Stimulated activated CD4-positive, alpha-beta T cell treated with anti-CD3 and anti-CD28 coated beads, TNF-alpha, amount 100 ng/mL, for 48 hours (primary cell): ENCODE measurements at places on chromosomes 2 and 18.
A peak's percentile ranks its signal among the peaks of the same experiment; 100 is the strongest.

DNA sequence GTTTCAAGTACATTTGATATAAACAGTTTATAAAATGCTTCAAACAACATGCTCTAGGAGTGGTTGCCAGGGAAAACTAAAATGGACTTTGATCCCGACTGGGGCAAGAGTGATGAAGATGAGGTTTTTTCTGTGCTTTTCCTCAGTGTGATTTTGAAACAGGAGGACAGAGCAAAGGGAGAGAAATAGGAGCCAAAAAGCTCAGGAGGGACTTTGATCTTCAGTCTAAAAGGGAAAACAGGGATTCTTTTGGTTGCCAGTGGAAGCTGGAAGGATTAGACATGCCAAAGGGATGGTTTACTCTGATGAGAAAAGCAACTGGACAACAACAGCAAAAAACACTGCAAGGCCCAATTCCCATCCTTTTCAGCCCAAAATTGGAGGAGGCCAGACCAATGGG is 95.5 kb downstream of the LTBP1 start:
- DNase-seq, result no peak

DNA sequence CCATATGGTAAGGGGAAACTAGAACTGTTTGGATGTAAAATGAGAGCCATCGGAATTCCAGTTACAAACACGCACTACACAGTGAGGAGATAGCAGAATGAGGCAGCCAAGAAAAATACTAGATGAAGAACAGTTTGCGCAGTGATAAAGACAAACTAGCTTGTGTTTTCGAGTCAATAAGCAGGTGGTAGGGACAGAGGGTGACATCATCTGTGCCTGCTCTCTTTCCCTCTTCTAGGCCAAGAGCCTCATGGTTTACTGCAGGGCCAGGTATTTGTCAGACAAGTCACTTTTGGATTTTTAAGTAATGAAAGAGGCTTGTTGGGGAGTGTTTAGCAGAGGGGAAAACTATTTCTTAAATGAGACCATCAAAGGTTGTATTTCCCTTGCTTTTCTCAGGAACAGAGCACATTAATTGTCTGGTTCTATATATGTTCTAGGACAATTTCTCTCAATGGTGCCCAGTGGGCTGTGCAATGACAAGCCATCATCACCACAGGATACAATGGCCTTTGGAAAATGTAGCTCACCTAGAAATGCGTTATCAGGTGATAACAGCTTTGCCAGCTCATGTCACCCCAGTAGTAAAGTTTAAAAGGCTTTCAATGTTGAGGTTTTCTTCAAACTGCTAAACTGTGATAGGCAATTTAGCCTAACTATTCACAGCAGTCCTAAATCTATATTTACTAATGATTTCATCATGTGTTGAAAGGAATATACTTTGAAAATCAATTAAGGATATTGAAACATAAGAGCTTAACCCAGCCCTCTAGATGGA is 1210.3 kb upstream of the ZEB2 start:
- no peak for DNase-seq

DNA sequence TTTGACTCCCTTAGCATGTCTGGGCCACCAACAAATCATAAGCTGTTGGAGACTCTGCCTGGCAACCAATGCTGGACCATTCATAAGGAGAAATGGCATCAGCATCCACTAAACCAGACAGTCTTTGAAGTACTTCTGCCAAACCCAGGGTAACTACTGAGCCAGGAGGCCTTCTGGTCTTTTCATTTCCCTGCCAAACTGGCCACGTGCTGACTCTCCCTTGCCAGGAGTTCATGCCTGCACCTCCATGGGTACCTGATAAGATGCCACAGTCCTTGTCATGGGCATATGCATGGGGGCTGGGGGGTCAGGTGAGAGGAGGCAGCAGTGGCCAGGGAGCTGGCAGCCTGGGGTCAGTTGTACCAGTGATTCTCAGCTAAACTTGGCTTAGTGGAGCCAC is 34.2 kb upstream of the DAPL1 start:
- no peak for DNase-seq

DNA sequence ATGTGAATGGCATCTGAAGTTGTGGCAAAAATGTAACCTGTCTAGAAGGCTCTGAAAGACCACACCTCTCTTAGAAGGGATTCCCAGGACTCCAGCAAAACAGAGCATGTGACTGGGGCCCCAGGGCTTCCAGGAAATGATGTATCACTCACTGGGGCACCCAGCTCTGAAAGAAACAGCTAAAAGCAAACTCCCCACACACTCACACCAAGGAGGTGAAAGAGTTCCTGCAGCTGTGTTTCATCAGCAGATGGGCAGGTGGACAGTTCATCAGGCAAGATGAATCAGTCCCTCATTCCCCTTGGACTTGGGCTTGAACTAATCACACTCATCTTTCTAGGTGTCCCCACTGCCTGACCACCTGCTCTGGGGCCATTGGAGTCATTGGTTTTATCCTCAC is 76.2 kb downstream of the CCBE1 start:
- no peak for DNase-seq

GRCh38 chr2:196128749-196129148 is 42.6 kb downstream of the STK17B start:
- DNase-seq, result no peak

DNA sequence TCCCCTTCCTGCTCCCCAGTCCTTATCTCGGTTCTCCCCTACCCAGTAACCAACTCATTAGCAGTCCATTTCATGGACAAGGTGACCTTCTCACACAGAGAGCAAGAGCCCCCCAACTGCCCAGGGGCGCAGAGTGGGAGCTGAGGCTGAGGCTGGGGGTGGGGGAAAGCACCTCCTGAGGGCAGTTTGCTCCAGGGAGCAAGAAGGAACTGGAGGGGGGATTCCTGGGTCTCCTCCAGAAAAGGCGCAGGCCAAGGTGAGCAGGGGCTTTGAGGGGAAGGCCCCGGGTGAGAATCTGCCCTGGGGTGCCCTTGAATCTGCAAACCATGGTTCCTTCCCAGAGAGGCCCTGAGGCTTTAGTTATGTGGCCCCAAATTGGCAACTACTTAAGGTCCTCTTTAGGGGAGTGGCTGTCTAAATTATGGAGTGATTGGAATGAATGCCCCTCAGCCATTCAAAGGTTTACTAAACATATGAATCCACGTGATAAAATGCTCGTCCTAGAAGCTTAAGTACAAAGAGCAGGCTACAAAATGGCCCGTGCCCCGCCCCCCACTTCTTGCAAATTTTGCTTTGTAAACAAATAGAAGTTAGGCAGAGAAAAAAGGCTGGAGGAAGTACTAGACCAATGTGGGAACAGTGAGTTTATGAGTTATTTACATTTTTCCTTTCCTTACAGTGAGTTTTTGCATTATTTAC is 123.5 kb upstream of the HS6ST1 start:
- no peak for DNase-seq

- no peak for DNase-seq
Observed at GRCh38 chr2:70752396-70752795, 15.6 kb downstream of the ADD2 start.

DNA sequence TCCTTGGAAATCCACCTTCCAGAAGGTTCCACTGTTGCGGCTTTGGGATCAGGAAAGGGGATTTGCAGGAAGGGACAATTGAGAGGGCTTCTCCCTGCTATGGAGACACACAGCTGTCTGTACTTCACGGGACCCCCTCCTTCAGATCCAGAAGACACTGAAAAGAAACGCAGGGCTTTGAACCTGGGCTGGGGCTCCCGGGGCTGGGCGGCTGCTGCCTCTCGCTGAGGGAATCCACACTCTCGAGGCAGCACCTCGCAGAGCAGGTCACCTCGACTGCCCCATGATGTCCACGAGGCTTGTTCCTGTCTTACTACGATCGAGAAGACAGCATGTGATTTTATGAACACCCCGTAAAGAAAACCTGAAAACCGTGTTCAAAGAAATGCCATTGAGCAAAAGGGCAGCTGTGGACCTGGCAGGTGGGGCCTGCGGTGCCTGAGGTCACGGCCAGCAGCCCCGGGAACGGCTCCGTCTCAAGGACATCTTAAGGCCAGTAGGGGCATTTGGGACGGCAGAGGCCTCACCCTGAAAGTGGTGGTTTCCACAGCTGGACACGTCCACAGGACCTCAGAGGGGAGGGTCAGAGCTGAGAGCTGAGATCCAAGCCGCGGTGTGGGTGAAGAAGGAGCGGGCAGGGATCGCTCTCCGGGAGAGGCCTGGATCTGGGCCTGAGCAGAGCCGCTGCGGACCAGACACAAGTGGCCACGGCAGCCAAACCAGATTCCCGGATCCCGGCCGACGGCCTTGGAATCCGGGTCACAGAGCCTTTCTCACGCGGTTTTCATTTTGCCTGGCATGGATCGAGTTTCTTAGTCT is 165.7 kb downstream of the RTP5 start:
- DNase-seq, result no peak

DNA sequence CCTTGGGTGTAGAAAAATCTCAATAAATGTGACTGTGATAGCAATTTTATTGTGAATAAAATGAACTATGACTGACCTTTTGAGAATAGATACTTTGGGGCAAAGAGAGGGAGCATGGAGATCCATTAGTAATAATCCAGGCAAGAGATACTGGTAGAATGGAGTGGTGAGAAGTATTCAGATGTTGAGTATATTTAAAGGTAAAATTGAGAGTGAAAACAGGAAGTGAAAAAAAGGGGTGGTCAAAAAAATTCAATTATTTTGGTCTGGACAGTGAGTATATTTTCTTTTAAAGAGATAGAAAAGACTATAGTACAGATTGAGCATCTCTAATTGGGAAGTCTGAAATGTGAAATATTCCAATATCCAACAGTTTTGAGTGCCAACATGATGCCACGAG is 1515.6 kb upstream of the NXPH2 start:
- no peak for DNase-seq

DNA sequence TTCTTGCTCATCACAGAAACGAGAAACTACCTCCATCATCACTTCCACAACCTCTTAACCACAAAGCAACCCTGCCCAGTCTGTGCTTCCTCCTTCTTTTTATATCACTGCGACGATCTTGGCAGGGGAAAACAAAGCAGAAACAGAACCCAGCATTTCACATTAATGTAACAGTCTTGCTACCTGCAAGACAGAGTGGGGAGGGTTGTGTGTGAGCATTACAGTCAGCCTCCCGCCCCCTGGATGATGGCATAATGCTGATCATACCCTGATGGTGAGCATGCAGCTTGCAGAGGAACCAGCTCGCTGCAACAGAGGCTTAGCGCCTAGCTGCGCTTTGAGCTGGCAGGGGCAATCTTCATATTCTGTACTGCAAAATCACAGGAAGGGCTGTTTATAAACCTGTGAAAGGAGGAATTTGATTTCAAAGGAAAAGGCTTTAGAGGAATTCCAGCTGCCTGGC is 376.1 kb downstream of the IRS1 start:
- peak; percentile 8 for DNase-seq

- no peak for DNase-seq
Observed at GRCh38 chr2:120231564-120231973, 8.4 kb upstream of the TMEM185B start.

DNA sequence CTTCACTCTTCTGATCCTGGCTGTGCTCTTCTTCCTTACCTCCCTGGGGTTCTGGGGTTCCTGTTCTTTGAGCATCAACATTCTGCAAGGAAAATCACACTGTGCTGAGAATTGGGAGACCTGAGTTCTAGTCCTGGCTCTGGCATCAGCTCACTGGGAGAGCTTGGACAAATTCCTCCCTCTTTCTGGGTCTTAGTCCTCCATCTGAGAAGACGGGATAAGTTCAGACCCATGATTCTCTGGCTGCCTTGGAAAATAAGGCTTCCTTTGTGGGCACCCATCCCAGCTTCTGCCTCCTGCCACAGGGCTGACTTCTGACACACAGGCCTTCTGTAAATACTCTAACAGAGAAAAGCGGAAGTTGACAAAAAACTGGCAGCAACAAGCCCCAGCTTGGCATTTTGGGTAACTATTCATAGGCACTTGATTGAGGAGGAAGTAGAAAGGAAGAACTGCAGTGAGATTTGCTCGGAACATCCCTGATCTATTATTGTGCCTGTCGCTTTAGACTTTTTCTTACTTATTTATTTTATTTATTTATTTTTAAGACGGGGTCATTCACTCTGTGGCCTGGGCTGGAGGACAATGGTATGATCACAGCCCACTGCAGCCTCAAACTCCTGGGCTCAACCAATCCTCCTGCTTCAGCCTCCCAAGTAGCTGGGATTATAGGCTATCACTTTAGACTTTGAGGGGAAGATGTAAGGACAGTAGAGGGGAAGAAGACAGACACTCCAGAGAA is 7.9 kb downstream of the PCBP1 start:
- DNase-seq, result no peak

GRCh38 chr2:196380098-196380497 is 208.7 kb upstream of the STK17B start:
- no peak for DNase-seq

GRCh38 chr2:110113961-110114591 is 1.5 kb downstream of the MALL start:
- DNase-seq, result no peak

GRCh38 chr2:187576906-187577305 is 22.7 kb upstream of the TFPI start:
- DNase-seq, result no peak
